ENCODE measurements at places on chromosomes 7 and 10.

DNA sequence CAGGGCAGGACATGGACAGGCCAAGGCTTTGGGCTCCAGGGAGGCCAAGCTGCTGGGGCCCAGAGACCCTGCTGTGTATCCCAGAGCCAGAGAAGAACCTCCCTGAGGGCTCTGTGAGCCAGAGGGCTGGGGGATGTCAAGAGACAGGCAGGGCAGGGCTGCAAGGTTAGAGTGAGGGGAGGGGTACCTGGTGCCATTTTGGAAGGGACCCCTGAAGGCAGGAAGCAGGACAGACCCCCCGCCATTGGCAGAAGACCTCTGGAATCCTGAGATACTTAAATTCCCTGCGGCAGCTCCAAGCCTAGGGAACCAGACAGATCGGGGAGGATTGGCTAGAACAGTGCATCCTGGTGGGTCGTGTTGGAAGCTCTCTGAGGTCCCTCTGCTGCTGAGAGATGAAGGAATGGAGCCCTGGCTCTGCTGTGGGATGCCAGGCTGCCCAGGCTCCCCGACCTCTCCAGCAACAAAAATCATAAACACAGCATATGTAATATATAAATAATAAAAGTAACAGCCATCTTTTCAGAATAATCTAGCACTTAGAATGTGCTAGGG, 75.0 kb downstream of the LHPP start:
- DNase-seq = no peak

DNA sequence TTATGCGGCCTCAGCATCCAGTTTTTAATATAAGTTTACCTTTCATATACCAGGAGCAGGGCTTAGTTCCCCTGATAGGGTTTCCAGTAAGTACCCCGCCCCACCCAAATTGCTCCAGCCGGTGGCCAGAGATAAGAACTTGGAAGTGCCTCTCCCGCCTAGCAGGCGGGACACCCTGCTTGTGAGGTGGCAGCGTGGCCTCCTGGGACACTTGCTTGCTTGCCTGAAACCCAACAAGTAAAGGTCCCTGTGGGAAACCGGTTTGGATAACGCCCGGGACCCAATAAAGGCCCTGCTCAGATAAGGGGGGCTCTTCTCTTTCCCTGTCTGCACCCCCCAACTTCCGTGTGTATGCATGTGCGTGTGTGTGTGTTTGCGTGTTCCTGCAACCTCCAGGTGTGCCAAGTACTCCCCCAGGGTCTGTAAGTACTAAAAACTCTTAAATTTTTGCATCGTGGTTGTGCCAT, 154.3 kb downstream of the ARHGAP21 start:
- no peak for DNase-seq

DNA sequence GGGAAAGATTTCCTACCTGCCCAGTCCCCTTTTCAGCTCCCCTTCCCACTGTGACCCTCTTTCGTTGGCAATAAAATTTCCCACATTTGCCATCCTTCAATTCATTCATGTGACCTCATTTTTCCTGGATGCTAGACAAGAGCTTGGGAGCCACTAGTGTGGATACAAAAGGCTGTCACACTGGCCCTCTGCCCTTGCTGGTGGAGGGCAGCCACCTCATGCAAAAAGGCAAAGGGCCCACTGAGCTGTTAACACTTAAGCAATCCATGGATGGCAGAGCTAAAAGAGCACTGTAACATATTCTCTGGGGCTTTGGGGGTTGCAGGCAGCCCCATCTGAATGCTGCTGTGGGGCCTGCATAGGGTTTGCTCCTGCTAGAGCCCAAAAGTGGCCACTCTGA, 315.1 kb downstream of the NEBL start:
- DNase-seq = no peak

- no peak for DNase-seq
Measured at GRCh38 chr10:21264271-21264670, 261.2 kb downstream of the SKIDA1 start.

DNA sequence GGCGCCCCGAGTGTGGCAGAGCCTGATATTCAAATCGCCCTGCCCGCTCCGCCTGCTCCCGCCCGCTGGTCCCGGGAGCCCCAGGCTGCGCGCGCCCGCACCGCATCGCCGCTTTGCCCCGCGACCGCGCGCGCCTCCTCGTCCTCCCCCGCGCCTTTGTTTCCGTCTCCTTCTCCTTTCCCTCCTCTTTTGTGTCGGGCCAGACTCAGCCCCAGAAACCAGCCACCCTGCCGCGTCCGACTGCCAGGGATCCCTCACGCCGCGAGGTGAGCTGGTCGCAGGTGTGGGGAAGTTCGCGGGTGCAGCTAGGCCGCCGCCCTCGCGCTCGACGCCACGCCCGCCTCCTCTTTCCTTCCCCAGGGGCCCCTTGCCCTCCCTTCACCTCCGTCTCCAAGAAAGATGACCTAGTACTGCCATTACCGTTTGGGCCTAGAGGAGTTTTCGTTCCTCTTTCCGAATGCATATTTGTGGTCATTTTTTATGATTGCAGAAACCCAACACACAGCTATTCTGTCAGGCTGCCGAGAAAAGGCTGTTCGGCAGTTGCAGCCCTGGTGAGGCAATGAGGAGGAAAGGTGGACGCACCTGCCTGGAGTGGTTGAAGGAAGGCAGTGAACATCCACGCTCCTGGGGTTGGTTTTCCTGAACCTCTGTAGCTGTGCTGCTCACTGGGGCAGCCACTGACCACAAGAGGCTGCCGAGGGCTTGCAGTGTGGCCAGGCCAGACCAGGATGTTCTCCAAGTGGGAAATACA, 107.3 kb downstream of the SNX10 start:
- no peak for DNase-seq
